Fibroblast of the aortic adventitia (primary cell): ENCODE measurements at places on chromosomes 4 and X. TPM values are rescaled to one million over a fixed set of nuclear protein-coding genes. Genes with fewer than 3 reads are reported as not detected.

GRCh38 chr4:37890801-37891259 lies at the start of gene TBC1D1:
TSS of gene TBC1D1 (plus strand) at chr4:37891084. CDS start at chr4:37902096, 11,012 bp downstream.
- no peak for DNase-seq

GABRG1 gene
- not detected in 2 replicates for total RNA-seq

GRCh38 chrX:9352243-9352642 lies 112.6 kb upstream of the TBL1X start:
- DNase-seq = no peak

XKRX gene
- 0.36 TPM in 1 of 2 replicates, not detected in the other for total RNA-seq

- no peak for DNase-seq
Observed at GRCh38 chr4:1177274-1178141, 5.1 kb upstream of the SPON2 start.

DNA sequence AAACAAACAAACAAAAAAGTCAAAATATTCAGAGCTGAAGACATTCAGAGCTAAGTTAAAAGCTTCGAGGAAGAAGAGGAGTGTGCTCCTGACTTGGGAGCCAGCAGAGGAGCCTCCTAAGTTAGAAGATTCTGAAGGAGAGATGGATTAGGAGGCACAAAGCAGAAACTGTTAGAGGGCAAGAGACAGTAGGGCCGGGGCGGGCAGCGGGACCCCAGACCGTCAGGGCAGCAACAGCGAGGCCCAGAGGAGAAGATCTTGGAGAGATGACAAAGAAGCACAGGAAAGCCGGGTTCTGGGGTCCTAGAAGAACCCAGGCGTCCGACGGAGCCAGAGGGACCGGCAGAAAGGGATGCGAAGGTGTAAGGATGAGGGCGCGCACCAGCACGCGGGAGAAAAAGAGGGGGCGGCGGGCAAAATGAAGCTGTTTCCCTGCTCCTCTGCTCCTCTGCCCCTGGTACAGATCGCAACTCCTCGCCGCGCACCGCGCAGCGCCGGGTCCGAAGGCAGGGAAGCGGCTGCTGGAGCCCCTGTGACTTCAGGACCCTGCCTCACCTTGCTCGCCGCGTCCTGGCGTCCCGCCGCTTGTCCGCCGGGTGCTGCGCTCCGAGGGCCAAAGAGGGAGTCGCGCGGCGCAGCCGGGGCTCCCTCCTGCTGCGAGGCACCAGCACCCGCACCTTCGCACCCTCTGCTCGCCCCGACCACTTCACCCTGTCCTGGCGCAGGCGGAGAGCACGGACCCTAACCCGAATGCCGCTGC lies 477 bp downstream of the KLHL13 start:
- DNase-seq = no peak

SSX2B gene
- 0.09 TPM in 1 of 2 replicates, not detected in the other for total RNA-seq
